ENCODE measurements at places on chromosomes 2 and 18. TPM values are rescaled to one million over a fixed set of nuclear protein-coding genes. Genes with fewer than 3 reads are reported as not detected.
A peak's percentile ranks its signal among the peaks of the same experiment; 100 is the strongest.

DNA sequence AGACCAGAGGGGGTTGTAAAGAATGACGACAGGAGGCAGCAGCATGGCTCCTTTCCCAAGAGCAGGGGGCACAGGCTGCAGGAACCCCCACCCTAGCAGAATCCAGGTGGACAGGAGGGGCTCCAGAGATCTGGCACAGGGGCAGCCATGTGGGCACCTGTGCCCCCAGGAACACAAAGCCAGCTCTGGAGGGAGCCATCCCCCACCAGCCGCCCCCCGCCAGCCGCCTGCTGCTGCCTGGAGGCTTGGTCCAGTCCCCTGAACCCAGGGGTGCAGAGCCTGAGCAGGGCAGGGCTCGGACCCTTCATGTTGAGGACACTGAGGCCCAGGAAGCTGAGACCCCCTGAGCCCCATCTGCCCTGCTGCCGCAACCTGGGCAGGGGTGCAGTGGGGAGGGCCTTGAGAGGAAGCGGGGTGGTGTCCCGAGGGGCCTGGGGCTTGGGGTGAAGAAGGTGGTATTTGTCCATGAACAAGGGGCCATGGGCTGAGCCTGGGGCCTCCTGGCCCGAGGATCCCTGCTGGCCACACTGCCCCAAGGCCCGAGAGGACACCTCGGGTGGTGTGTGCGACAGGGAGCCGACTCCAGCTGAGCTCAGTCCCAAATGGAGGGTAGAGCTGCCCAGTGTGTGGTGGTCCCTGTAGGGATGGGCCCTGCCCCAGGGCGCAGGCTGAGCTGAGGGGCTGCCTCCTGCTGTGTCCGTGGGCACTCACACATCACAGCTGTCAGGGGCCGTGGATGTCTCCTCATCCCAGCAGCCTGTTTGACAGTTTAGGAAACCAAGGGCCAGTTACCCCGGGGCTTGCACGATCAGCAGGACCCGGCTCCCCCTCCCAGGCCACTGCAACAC, 39.8 kb upstream of the SNED1 start:
- peaks cover 2% of the 10 kb centered on the region for H3K27me3 ChIP-seq
- peak; percentile 3 for DNase-seq
- no peak overlapping the region for H3K4me3 ChIP-seq

Gene FSHR
- total RNA-seq: not detected

Gene KLHL14
- total RNA-seq: not detected

DNA sequence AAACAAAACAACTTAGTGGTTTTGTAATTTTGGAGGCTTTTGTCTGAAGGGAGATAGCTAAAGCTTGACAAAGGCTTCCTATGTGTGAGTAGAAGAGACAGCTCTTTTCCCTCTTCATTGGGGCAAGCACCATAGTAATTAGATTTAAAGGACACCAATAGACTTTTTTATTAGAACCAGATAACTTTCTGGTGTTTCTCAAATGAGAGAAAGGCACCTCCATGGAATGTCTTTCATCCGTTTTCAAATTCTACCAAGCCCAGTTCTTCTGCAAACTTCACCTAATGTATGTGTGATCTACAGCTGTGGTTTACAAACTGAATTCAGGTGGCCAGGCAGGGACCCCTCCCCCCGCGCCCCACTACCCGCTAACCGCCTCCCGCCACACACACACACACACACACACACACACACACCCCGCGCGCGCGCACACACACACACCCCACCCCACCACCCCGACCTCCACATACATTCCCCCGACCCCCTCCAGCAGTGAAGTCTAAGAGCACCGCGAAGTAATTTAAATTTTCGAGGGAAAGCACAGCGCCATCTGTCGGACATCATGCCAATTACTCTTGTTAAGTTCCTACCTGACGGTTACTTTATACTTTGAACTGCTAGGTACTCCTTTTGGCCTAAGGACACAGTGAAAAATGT, 31.6 kb upstream of the PPP1R1C start:
- H3K27ac ChIP-seq: no peak overlapping the region
- DNase-seq: peak; percentile 68
- H3K4me1 ChIP-seq: peaks cover 12% of the 10 kb centered on the region
- H3K4me3 ChIP-seq: peak overlapping the region; percentile 16
- H3K36me3 ChIP-seq: no peaks in the 10 kb centered on the region
- peaks cover 25% of the 10 kb centered on the region for H3K27me3 ChIP-seq

DNA sequence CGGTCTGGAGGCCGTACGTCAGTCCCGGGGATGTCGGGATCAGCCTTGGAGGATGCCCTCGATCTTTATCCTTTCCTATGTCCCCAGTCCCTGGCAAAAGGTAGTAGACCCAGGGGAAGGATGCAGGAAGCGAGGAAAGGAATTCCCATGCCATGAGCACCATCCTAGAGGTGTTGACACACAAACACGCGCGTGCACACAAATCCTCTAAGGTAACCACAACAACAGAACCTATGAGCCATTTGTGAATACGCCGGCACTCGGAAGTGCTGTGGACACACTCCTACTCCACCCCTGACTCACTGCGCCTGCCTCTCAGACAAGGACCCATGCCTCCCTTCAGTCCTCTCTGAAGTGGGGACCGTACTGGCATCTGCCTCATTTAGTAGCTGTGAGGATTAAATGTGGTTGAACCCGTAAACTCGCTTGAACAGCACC, 11.3 kb upstream of the MLPH start:
- peak overlapping the region; percentile 32 for H3K4me3 ChIP-seq
- H3K27ac ChIP-seq: no peak overlapping the region
- DNase-seq: peak; percentile 26
- H3K27me3 ChIP-seq: peaks cover 30% of the 10 kb centered on the region
- peaks cover 6% of the 10 kb centered on the region for H3K4me1 ChIP-seq

DNA sequence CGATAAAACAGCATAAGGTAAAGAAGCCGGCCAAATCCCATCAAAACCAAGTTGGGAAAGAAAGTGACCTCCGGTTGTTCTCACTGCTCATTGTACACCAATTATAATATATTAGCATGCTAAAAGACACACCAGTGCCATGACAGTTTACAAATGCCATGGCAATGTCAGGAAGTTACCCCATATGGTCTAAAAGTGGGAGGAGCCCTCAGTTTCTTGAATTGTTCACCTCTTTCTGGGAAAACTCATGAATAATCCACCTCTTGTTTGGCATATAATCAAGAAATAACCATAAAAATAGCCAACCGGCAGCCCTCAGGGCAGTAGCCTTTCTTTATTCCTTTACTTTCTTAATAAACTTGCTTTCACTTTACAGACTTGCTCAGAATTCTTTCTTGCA, 544.9 kb upstream of the SETBP1 start:
- no peak overlapping the region for H3K27ac ChIP-seq
- no peaks in the 10 kb centered on the region for H3K4me1 ChIP-seq
- no peak overlapping the region for H3K4me3 ChIP-seq
- no peaks in the 10 kb centered on the region for H3K27me3 ChIP-seq
- no peak for DNase-seq
- H3K36me3 ChIP-seq: no peaks in the 10 kb centered on the region

- H3K4me1 ChIP-seq: no peaks in the 10 kb centered on the region
- DNase-seq: no peak
- H3K27ac ChIP-seq: no peak overlapping the region
- no peak overlapping the region for H3K4me3 ChIP-seq
- H3K27me3 ChIP-seq: no peaks in the 10 kb centered on the region
- no peaks in the 10 kb centered on the region for H3K36me3 ChIP-seq
Measured at GRCh38 chr18:8253944-8254343, 355.3 kb upstream of the RAB12 start.

- H3K4me1 ChIP-seq: peaks cover 90% of the 10 kb centered on the region
- DNase-seq: peak; percentile 79
- H3K27ac ChIP-seq: peak overlapping the region; percentile 99
- H3K4me3 ChIP-seq: peak overlapping the region; percentile 15
- peaks cover 2% of the 10 kb centered on the region for H3K36me3 ChIP-seq
Measured at GRCh38 chr2:37585982-37586621, 85.3 kb downstream of the CDC42EP3 start.

DNA sequence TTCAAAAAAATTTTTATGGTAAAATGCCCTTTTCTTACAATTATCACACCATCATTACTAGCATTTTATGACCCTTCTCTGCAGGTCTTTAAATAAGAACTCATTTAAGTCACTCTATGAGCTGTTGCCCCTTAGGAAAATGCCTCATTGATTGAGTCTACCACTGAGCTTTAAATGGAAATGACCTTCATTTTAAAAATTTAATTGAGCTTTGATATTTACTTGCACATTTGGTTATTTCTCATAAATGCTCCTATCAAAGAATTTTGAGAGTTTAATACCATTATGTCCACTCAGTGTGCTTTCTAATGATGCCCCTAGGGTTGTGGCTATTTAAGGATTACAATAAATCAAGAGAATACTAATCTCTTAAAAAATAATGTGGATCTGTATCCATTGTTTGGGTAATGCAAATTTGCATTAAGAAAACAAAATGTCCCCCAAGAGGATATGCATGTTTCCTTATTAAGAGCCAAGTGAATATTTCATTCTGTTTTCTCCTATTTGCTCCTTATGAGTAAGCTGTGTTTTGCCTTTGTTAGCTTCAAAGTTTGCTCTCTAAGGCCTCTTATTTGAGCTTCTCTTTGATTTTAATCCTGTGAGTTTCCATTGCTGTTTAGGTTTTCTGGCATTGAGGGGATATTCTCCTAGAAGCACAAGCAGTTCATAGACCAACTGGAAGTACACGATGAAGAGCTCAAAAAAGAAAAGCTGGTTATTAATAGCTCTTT, 69.8 kb downstream of the CERS6 start:
- H3K4me1 ChIP-seq: peaks cover 3% of the 10 kb centered on the region
- no peaks in the 10 kb centered on the region for H3K27me3 ChIP-seq
- H3K4me3 ChIP-seq: no peak overlapping the region
- H3K36me3 ChIP-seq: peaks cover 3% of the 10 kb centered on the region
- no peak overlapping the region for H3K27ac ChIP-seq
- no peak for DNase-seq

Gene CYRIA
- total RNA-seq: 0.10 TPM

- no peaks in the 10 kb centered on the region for H3K36me3 ChIP-seq
- no peak overlapping the region for H3K27ac ChIP-seq
- DNase-seq: no peak
- no peaks in the 10 kb centered on the region for H3K4me1 ChIP-seq
Measured at GRCh38 chr18:79849328-79850207, 51.8 kb downstream of the KCNG2 start.

DNA sequence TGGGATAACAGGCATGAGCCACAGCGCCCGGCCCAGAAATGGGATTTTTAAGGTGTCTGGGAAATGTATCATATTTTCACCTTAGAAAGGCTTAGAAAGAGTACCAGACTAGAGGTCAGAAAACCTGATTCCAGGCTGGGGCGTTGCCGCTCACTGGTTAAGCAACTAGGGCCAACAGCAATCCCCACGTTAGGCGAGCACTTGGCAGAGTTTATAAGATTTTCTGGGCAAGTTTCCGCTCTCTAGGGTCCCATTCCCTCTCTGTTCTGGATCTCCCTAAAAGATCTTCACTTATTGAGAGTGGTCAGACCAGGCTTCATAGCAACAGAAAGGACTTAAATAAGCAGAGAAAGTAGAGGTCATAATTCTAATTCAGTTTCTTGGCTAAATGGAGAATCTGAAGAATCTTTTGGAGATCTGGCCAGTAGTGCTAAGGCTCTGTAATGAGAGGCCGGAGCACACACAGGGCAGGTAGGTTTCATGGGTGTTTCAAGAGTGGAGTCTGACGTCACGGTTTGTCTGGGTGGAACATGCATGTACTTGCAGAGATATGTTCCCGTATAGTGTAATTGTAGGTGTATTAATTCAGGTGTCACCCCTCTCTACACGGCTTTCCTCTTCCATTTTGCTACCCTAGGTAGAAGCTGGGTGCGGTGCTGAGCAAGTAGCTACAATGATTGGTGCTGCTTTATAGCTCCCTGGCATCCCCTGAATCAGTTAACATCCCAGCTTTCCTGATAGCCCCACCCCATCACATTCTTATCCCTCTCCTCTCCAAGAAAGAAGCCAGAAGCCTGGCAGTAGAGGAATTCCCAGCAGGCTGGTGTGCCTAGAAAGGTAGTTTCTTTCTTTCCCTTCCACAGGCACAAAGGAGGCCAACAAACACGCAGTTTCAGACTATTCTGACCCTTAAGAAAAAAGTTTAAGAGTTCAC, 4.4 kb upstream of the SMAD7 start:
- H3K27ac ChIP-seq: no peak overlapping the region
- H3K27me3 ChIP-seq: peaks cover 4% of the 10 kb centered on the region
- DNase-seq: no peak
- peaks cover 34% of the 10 kb centered on the region for H3K4me1 ChIP-seq
- no peaks in the 10 kb centered on the region for H3K36me3 ChIP-seq
- no peak overlapping the region for H3K4me3 ChIP-seq

- H3K4me3 ChIP-seq: no peak overlapping the region
- H3K27me3 ChIP-seq: peaks cover 38% of the 10 kb centered on the region
- H3K36me3 ChIP-seq: no peaks in the 10 kb centered on the region
- no peak for DNase-seq
- no peak overlapping the region for H3K27ac ChIP-seq
- H3K4me1 ChIP-seq: peaks cover 3% of the 10 kb centered on the region
Measured at GRCh38 chr2:23513245-23513871, 128.4 kb downstream of the KLHL29 start.

GRCh38 chr18:46343931-46344372, 239.8 kb downstream of the HAUS1 start:
- DNase-seq: peak; percentile 74
- H3K36me3 ChIP-seq: no peaks in the 10 kb centered on the region
- peaks cover 65% of the 10 kb centered on the region for H3K4me1 ChIP-seq
- H3K27ac ChIP-seq: peak overlapping the region; percentile 75
- H3K4me3 ChIP-seq: no peak overlapping the region
- peaks cover 3% of the 10 kb centered on the region for H3K27me3 ChIP-seq

DNA sequence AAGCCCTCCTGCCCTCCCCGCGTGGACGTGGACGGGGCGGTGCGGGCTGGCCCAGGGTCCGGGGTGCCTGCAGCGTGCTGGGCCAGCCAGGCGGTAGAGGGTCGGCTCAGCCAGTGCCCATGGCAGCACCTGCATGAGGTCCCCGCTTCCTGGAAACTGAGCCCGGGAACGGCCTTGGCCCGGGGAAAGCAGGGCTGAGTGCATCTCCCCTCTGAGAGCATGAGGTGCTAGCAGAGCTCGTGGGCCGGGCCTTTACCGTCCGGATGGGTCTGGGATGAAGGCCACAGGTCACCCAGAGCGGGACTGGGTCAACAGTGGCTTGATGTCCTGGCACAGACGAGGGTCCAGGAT, 39.8 kb downstream of the TSHZ1 start:
- H3K36me3 ChIP-seq: no peaks in the 10 kb centered on the region
- no peak overlapping the region for H3K4me3 ChIP-seq

Gene C2orf78
- not detected for total RNA-seq

DNA sequence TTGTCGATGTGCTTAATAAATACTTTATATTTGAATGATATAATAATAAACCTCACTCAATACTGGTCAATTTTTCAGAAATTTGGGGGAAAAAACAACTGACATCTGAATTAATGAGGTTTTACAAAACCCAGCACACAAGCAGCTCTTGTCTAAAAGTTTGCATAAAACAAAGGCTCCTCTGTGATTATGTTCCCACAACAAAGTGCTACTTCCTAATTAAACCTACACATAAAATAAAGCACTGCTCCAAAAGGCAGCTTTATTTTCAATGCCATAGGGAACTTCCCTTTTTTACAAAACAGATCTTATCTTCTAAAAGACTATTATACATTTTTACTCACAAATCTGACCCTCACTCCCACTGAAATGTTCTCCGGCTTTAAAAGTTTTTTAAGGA, 47.1 kb downstream of the LAMA1 start:
- no peaks in the 10 kb centered on the region for H3K4me1 ChIP-seq
- H3K27me3 ChIP-seq: no peaks in the 10 kb centered on the region
- H3K27ac ChIP-seq: no peak overlapping the region

- no peaks in the 10 kb centered on the region for H3K36me3 ChIP-seq
- no peak overlapping the region for H3K27ac ChIP-seq
- DNase-seq: no peak
- H3K27me3 ChIP-seq: peaks cover 4% of the 10 kb centered on the region
- H3K4me1 ChIP-seq: no peaks in the 10 kb centered on the region
- H3K4me3 ChIP-seq: no peak overlapping the region
Measured at GRCh38 chr18:22723773-22724172, 209.4 kb upstream of the RBBP8 start.

Data from activated CD4-positive, alpha-beta memory T cell treated with anti-CD3 and anti-CD28 coated beads, Interleukin-2, amount 10 ng/mL, durations not matched to agents 7 days and 5 days (primary cell).